Daoy (cell line): ENCODE measurements at places on chromosomes 7 and 10. TPM values are rescaled to one million over a fixed set of nuclear protein-coding genes. Genes with fewer than 3 reads are reported as not detected.

The VENTX gene
- total RNA-seq, result not detected in 2 replicates

The ARHGAP22 gene
- 6.2 and 17.1 TPM in 2 replicates for total RNA-seq

The ZPBP gene
- not detected in 2 replicates for total RNA-seq

The PDCD11 gene
- 44.2 and 51.3 TPM in 2 replicates for total RNA-seq

The PRKG1 gene
- total RNA-seq, result 1.5 TPM in 2 replicates

The NKX6-2 gene
- 0.06 TPM in 1 of 2 replicates, not detected in the other for total RNA-seq

DNA sequence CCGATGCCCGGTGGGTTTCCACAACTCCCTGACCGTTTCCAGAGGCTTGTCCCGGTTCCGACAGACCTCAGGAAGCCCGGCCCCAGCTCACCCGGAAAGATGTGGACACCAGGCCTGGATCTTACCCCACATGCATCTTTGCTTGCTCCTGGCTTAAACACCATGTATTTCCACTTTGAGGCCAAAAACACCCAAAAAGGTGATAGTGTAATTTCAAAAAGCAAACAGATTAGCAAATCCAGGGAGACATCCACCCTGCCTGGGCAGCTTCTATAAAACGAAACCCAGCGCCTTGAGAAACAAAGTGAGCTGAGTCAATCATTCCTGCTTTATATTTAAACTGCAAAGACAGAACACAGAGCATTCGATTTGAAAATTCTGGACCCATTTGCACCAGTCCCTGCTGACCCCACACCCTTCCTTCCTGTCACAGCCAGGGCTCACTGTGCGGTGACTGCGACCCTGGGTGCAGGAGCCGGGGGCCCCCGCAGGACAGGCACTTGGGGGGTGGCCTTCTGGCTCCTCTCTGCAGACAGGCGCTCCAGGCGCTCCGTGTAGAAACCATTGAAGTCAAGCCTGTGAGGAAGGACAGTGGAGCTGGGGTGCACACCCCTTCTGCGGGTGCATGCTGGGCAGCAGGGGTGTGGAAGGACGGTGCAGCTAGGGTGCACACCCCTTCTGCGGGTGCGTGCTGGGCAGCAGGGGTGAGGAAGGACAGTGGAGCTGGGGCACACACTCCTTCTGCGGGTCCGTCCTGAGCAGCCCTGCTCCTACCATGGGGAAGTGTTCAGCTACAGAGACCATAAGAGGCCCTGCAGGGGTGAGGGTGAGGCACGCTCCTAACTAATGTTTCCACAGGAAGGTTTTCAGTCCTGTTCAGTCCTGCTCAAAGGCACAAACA is 2.9 kb upstream of the ADAM8 start:
- DNase-seq, result no peak

GRCh38 chr7:123343611-123344010 is 143.8 kb upstream of the SLC13A1 start:
- DNase-seq, result no peak

DNA sequence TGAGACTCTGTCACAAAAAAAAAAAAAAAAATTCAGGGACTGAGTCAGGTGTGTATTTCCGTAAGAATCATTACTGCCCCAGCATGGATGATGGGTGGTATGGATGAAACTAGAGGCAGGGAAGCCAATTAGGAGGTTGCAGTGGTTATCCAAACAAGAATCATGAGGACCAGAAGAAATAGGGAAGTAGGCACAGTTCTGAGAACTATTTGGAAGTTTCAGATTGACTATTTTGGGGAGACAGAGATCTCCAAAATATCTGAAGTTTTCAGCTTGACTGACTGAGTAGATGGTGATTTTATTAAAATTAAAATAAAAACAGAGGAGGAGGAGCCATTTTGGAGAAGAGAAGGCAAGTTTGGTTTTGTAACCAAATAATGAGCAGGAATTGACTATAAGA is 119.4 kb upstream of the NRBF2 start:
- no peak for DNase-seq

DNA sequence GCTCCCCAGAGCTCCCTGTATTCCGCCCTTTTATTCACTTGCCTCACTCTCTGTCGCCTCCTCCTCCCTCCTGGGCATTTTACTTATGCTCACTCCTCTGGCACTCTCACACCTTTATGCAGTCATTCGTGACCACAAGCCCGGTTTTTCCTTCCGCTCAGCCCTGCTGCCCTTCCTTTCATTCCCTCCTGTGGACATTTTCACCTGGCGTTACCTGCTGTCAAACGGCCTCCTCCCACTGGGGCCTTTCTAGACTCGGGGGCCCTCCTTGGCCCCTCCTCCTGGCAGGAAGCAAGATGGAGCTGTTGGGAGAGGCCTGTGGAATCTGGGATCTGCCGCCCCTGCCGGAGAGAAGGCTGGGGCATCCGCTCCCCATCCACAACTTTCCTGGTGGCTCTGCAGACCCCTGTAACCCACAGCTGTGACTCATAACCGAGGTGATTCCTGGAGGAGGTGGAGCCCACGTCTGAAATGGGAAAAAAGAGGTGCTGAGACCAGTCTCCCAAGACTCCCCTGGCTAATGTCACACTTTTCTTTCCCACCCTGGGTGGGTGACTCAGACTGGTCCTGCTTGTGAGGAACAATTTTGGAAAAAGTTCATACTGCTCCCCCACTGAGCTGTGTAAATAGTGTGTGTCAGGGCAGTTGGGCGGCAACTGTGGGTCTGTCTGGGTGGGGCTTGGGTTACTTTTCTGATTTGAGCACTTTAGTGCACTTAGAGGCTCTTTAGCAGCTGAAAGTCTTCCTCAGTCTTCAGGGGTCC is 1.2 kb downstream of the VCL start:
- peak; percentile 94 for DNase-seq

GRCh38 chr7:23349484-23350157 is 50.5 kb downstream of the MALSU1 start:
- DNase-seq, result peak; percentile 91

DNA sequence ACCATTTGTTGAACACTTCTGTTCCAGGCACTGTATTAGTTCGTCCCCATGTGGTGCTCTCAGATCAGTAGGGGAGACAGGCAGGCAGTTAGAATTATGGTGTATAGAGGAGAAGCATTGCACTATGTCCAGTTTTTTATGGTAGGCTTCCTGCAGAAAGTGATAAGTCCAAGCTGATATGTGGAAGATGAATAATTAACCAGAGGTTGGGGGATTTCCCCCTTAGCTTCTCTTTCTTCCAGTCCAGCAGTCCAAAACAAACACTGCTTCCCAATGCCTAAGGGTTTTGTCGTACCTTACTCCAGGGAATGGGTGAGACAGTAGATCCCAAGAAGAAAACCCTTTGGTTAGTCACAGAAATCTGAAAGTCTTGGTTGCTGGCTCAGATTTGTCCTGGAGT is 19.2 kb downstream of the HIF1AN start:
- DNase-seq, result no peak

DNA sequence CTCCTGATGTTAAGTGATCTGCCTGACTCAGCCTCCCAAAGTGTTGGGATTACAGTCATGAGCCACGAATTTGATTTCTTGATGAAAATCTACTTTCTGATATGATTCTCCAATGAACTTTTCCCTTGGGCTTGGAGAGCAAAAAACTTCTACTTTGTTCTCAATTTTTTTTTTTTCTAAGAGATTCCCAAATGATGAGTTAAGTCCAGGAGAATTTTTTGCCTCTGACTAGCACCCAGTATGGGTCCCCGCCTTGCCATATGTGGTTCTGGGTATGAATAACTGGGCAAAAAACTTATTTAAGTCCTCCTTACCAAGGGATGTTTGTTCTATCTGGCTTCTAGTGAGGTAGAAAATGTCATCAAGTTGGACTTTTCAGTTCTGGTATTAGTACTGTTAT is 147.9 kb upstream of the LYZL1 start:
- peak; percentile 87 for DNase-seq

DNA sequence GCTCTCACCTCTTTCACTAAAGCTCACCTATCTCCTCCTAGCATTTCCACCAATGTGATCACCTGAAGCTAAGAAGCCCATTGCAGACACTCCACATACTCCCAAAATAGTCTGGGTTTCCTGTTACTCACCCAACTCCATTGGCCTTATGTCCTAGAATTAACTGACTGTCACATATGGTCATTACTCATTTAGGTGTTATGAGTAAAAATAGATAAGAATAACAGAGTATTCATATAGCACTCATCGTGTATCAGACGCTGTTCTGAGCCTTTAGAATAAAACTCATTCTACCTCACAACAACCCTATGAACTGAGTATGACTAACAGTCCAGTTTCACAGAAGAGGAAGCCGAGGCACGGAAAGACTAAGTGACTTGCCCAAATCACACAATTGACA is 174.2 kb upstream of the NPVF start:
- DNase-seq, result no peak

DNA sequence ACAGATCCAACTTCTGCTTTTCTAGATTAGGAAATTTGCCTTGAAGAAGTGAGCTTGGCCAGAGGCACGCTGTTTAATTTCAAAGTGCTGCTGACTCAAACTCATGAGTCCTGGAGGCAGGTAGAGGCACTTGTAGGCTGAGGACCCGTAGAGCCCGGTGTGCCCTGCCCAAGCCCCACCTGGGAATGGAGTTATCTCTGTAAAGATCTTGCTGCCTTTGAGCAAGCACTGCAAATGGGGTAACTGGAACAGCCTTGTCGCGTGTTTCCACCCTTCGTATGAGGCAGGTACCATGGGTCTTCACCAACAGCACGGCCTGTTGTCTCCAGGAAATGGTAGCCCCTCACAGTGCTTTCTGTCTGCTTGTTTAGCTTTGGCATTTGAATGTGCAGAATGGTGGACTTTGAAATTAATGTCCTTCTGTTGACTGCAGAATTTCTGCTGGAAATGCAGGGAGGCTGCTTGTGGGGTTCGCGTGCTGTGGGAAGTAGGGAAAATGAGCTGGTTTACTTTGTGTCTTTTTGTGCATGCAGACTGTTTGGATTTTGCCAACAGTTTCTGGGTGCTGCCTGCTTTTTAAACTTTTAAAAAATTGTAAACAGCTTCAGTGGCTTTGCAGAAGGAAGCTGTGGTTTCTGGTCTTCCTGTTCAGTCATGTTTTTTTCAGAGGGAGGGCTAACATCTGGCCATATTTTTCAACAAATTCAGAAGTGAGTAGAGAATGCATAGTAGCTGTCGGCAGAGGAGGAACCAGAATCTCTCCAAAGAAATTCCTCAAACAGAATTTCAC is 27.2 kb downstream of the CCM2 start:
- DNase-seq, result no peak

- peak; percentile 90 for DNase-seq
Measured at GRCh38 chr10:44959247-44960087, at the start of gene RASSF4. Gene RASSF4, plus strand, starts transcription at chr10:44959802. Its CDS starts 10,401 bp downstream, at chr10:44970203.

GRCh38 chr7:37446371-37446770 is 2.3 kb downstream of the ELMO1 start:
- peak; percentile 35 for DNase-seq

DNA sequence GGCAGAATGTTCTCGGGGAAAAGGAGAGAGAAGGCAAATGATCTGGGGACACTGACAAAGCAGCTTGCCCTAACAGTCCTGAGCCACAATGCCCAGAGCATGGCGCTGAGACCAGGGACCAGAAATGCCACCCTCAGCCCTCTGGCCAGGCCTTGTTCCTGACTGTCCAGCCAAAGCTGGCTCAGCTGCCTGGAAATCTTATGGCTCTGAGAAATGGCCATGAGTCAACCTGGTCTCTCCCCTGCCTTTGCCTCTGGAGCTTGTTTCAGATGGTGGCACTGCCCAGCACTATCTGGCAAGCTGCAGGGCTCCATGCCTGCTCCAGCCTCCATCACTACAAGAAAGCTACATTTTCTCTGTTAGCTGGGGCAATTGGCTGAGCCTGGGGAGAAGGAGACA is 90.5 kb upstream of the PLXNA4 start:
- peak; percentile 38 for DNase-seq

DNA sequence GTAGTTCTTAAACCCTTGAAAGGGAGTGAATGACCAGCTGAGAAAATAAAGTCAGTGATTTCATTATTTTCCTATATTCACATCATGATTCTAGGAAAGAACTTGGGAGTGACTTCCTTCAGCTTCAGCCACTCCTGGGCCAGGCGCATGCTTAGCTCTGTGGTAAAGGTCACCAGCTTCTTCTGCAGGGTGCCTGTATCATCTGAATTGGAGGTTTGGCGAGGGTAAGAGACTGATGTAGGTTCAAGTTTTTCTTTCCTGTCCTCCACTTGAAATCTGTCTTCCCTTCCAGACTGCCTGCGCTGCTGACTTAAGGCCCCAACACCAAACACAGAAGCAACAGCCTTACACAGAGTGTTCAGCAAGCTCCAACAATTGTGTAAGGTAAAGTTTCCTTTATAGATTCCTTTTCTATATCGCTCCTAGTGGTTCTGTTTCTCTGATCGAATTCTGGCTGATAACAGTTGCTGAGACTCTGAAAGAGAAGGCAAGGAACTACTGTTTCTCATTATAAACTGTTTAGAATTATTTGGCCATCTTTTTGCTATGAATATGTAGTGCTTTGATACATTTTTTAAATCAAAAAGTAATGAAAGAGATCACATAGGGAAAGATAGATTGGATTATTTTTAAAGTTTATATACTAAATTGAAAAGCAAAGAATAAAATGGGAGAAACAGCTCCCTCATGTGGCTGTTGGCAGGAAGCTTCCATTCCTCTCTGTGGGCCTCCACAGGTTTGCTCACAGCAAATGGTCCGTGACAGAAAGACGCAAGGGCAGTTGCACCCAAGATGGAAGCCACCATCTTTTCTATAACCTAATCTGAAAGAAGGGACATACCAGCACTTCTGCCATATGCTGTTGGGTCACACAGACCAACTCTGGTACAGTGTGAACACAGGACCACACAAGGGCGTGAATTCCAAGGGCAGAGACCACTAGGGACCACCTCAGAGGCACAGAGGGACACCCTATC is 14.0 kb downstream of the GATAD1 start:
- peak; percentile 50 for DNase-seq

DNA sequence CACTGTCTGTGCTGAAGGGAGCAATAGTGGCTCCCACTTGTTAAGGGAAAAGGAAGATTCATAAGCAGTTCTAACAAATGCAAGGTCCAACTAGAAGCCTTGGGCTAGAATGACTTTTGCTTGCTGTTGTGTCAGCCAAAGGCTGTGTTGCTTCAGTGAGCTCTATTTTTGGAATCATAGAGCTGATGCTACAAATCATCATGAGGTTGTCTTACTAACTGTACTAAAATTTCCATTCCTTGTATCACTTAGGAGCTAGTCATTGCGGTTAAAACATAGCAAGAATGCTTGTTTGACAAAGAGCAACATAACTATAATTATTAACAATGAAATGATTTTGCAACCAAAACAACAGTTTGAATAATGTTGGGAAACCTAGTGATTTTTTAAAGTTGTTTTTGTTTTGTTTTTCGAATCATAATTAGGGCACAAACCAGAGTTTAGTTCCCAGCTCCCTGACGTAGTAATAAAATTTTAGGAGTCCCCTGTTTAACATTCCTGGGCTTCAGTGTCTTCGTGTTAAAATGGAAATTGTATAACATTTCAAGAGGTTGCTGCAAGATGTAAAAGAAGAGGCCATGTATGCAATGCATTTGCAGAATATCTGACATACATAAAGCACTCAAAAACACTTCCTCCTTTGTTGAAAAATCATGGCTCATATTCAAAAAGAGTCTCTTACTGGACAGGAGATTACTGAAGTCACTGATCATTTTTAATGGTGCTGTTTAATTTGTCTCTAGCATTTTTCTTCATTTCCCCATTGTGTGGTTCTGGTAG is 183.4 kb downstream of the MACC1 start:
- DNase-seq, result peak; percentile 25

- DNase-seq, result no peak
Measured at GRCh38 chr10:824946-825345, 106.6 kb downstream of the LARP4B start.

- no peak for DNase-seq
Measured at GRCh38 chr7:102101111-102101551, 185.5 kb upstream of the SH2B2 start.
